ENCODE measurements at places on chromosomes 2 and 18.

- no peak for DNase-seq
Measured at GRCh38 chr2:101395545-101396315, 8.4 kb upstream of the CREG2 start.

DNA sequence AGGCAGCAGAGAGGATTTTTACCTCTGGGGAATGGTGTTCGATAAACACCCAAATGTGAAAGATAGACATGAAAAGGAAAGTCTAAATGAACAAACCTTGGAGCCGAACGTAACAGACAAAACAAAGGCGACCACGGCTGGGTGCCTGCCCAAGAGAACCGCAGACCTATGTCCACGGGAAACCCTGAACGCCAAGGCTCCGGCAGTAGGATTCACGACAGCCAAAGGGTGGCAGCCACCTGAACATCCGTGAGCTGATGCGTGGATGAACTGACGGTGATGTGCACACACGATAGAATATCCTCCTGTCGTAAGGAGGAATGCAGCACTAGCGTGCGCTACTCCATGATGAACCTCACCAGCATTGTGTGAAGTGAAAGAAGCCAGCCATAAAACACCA, 85.6 kb downstream of the MBP start:
- DNase-seq, result no peak

- no peak for DNase-seq
Measured at GRCh38 chr2:176817061-176817565, 395.5 kb upstream of the HNRNPA3 start.

DNA sequence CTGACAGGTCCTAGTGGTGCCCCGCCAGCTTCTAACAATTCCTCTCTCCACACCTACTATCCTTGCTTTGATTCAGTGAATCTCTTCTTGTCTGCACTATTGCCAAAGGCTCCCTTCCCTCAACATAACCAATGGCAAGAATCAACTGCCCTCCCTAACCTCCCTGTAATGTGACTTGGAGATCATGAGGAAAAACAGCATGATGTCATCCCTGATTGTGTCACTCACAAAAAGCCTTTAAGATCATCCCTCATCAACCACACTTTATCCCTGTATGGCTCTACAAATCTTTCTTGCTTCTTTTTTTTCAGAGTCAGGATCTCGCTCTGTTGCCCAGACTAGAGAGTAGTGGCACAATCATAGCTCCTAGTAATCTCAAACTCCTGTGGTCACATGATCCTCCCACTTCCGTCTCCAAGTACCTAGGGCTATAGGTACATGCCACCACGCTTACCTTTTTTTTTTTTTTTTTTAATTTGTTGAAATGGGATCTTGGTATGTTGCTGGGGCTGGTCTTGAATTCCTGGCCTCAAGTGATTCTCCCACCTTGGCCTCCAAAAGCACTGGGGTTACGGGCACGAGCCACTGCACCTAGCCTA, 19.7 kb downstream of the SAP130 start:
- no peak for DNase-seq

GRCh38 chr2:67625178-67625577, 228.0 kb downstream of the ETAA1 start:
- no peak for DNase-seq

DNA sequence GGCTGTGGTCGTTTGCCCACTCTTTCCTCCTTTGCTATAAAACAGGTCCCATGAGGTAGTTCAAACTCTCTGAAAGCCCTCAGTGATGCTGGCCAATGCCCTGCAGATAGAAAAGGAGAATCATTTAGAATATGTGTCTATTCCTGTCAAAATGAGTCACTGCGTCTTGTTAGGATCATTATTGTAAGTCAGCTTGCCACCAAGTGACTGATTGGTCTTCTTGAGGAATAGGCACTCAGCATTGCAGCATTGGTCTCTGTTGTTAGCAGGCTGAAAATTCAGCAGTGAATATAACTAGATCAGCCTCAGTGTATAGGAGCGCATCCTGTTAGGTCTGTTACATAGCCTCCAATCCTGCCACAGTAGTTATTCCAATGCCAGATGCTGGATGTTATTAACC, 28.9 kb downstream of the PRKRA start:
- DNase-seq, result no peak

GRCh38 chr18:45228796-45229388, 386.4 kb upstream of the SLC14A2 start:
- DNase-seq, result no peak

- DNase-seq, result no peak
Measured at GRCh38 chr18:13406736-13407135, 188.2 kb downstream of the LDLRAD4 start.

DNA sequence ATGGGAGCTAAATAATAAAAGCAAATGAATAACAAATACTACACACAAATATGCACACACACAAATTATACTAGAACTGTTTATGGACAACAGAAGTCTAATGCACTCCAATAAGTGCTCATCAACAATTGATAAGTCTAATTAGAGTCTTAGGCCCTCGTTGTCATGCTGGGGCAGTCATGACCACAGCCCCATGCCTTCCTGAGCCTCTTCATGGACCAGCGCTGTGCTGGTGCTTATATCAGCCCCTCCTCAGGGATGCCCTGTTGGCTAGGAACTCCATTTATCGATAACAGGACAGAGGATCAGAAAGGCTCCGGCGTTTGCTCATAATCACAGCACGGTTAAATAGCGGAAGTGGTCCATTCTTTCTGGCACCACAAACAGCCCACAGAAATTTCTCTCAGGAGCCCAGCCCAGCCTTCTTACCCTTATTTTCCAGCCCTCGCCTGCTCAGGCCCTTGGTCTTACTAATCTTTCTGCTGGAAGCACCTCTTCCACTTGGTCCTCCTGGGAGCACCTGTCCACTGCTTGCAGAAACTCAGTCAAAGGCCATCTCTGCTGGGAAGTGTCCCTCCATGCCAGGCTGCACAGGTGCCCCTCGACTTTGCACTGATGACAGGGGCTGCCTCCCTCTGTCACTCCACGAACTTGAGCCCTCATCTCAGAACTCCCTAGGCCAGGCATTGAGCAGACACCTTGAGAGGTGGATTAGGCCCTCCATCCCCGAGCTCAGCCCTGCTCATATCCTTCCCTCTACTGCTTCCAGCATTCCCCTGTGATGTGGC, 500.2 kb upstream of the HS6ST1 start:
- DNase-seq, result no peak

- DNase-seq, result no peak
Measured at GRCh38 chr2:201307876-201308275, 47.5 kb downstream of the CASP8 start.

DNA sequence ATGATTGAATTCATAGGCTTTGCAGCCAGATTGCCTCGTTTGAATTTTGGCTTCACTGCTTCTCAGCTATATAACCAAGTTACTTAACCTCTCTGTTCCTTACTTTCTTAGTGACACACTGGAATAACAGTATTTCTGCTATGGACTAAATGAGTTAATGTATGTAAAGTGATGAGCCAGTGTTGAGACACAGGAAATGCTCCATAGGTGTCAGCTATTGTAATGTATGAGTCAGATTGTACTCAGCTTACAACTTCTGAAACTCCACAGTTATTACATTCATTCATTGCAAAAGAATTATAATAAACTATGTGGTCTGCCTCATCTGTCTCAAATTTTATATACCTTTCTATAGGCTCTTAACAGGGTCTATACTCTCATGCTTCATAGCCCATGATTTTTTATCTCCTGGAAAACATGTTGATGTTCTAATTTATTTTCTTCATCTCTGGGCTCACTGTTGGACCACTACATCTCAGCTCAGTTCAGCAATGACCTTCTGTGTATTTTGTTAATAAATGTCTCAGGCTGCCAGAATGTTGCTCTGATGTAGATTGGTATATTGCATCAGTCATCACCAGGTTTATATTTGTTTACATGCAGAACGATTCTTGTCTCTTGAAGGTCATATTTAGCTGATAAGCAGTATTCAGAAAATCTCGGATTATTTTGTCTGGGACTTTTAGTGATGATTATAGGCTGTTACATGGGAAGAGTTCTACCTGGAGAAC, 76.2 kb downstream of the MAP3K20 start:
- peak; percentile 22 for DNase-seq

GRCh38 chr18:7605705-7606104, 38.6 kb downstream of the PTPRM start:
- no peak for DNase-seq

GRCh38 chr2:38733300-38733971, 17.7 kb downstream of the SRSF7 start:
- no peak for DNase-seq

GRCh38 chr2:66433945-66434678, 813 bp upstream of the MEIS1 start:
- DNase-seq, result no peak

DNA sequence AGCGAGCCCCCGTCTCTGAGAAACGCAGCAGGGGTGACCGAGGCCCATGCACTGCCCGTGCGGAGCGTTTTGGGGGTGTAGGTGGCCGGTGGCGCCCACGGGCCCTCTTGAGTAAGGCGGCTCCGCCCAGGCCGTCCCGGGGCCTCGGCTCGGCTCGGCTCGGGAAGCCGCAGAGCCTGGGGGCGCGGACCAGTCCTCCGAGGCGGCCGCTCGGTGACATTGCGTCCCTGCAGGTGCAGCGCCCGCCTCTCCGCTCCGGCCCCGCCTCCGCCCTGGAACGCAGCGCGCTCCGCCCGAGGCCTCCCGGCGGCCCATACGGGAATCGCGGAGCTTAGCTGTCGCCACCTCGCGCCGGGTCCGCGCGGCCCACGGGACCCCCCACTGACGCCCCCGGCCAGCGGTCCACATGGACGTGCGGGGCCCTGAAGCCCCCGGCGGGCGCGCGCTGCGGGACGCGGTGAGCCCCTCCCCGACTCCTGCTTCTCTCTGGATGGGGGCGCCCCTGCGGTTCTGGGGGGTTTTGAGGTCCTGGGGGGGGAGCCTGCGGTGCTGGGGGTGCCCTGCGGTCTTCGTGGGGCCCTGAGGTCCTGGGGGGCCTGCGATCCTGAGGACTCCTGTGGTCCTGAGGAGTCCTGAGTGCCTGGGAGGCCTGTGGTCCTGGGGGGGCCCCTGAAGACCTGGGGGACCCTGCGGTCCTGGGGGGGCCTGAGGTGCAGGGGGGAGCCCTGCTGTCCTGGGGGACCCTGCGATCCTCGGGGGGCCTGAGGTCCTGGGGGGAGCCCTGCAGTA, at the start of gene HSBP1L1:
Gene HSBP1L1 (plus strand): TSS at position 314 of the 789 bp plus-strand sequence. CDS start 93 bp downstream, at position 407.
- DNase-seq, result no peak

DNA sequence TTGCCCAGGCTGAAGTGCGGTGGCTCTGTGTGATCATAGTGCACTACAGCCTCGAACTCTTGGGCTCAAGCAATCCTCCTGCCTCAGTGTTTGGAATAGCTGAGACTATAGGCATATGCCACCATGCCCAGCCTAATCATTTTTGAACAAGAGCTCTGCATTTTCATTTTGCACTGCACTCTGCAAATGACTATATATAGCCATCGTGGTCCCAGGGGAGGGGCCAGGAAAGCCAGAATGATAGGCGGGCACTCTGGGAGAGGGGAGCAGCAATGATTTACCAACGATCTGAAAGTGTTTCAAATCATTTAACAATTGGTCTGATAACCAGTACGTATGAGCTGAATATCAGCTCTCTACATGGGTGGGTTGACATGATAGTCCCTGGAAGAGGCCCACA, 22.3 kb upstream of the ST3GAL5 start:
- DNase-seq, result no peak

- no peak for DNase-seq
Measured at GRCh38 chr18:76502551-76502950, 7.5 kb upstream of the ZNF516 start.

- DNase-seq, result no peak
Measured at GRCh38 chr18:48004577-48004976, 74.1 kb upstream of the SMAD2 start.

- DNase-seq, result no peak
Measured at GRCh38 chr2:72949642-72950041, 32.3 kb downstream of the EMX1 start.

DNA sequence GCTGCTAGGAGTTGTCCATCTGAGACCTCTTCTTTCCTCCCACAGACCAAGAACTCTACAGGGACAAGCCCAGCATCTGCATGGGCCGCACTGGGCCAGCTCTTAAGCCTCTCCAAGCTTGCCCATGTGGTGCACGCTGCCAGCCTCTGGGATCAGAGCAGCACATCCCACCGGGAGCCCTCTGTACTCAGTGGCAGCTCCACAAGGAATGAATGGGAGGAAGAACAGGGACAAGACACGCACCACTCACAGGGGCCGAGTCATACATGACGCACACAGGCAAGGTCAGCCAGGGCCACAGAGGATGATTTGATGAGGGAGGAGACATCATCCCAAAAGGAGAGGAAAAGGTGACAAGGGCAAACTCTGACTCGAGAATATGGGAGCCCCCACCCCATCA, 268.3 kb downstream of the KLHL29 start:
- no peak for DNase-seq

GRCh38 chr2:173124441-173124840, 48.8 kb downstream of the MAP3K20 start:
- no peak for DNase-seq

GRCh38 chr2:224776795-224777558, 60.8 kb upstream of the CCDC195 start:
- no peak for DNase-seq

GRCh38 chr2:99184811-99185210, 3.8 kb downstream of the MRPL30 start:
- DNase-seq, result no peak

DNA sequence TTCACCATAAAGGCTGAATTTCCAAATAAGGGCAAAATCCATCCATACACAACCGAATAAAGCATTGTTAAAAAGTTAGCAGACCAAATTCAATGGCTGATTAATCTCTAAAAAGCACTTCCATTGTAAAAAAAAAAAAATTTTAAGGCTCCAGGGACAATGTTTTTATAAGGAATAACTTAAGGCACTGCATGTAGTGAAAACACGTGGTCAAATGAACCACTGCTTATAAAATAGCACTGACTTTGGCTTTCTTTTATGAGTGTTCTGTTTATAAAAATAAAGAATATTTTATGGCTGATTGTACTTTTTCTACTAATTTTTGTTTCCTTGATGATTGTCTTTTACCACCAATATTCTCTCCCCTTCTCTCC, 409.3 kb upstream of the KCNH7 start:
- DNase-seq, result no peak

GRCh38 chr2:176495826-176496225, 226.6 kb downstream of the MTX2 start:
- DNase-seq, result no peak

DNA sequence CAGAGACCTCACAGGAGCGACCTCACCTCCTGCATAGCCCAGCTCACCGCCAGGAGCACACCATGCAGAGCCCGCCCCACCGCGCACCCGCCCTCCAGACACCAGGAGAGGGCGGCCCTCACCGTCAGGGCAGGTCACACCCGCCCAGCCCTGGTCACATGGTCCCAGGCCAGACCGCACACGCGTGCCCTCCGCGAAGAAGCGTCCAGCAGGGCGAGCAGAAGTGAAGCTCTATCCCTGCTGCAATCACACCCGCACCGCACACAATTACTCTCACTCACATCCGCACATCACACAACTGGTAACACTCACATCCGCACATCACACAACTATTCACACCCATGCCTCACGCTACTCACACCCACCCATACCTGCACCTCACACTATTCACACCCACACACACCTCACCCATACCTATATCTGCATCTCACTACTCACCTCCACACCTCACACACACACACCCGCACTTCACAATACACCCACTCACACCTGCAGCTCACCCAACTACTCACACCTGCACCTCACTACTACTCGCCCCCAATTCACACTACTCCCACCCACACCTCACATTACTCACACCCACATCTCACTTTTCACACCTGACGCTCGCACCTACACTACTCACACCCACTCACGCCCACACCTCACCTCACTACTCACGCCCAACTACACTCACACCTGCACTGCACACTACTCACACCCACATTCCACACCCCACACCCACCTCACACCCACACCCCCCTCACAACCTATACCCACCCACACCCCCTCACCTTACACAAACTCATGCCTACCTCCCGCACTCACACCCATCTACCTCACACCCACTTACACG, 242.0 kb downstream of the HDAC4 start:
- DNase-seq, result no peak

Data from BJ (cell line).